ENCODE measurements at places on chromosomes 7 and 10.

DNA sequence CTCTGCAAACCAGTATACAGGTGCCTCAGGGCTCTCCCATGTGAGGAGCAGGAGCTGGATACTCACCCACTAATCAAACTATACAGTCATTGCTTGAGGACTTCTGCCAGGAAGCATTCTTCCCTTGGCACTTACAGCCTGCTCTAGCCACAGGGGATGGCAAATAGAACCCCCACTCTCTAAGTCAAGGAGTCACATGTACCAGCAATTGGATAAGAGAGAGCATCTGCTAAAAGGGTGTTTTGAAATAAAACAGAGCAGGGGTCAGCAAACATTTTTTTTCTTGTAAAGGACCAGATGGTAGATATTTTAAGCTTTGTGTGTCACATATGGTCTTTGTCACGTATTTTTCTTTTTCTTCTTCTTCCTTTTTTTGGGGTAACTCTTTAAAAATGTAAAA is 865.2 kb upstream of the GHITM start:
- no peak for DNase-seq

- no peak for DNase-seq
Observed at GRCh38 chr7:50305583-50306493, 1.3 kb downstream of the IKZF1 start.

- DNase-seq = no peak
Observed at GRCh38 chr10:14396411-14397048, 65.8 kb upstream of the FRMD4A start.

DNA sequence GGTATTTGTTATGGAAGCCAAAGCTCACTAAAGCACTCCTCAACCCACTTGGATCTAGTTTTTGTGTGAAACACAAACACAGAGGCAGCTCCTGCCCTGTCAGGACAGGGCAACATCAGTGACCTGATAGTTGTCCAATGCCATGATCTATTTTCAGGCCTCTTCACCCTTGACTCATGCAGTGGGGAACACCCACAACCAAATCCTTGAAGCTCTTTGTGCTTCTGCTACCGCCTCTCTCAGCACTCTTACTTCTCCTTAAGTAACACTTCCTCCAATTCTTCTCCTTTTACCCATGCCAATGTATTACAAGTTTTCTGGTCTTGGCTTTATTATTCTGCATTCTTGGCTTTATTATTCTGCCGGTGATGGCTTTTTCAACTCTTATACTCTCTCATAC is 425.3 kb downstream of the INHBA start:
- DNase-seq = no peak

GRCh38 chr10:102231357-102232318 is 5.5 kb downstream of the ELOVL3 start:
- DNase-seq = no peak

DNA sequence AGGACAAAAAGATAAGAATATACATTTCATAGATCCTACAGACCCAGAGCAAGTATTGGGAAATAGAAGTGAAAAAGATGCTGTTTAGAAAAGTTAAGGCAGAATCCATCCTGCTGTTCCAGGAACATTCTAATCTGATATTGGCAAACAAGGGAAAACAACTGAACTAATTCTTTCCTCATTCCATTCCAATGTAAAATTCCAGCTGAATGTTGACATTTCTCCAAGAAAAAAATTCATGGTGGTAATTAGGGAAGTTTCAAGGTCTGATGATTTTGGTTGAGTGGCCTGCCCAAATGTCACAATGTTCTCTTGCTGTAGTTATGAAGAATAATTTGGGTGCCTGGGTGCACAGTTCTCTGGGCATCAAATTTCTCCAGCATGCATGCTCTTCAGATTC is 15.2 kb downstream of the PIP start:
- no peak for DNase-seq

DNA sequence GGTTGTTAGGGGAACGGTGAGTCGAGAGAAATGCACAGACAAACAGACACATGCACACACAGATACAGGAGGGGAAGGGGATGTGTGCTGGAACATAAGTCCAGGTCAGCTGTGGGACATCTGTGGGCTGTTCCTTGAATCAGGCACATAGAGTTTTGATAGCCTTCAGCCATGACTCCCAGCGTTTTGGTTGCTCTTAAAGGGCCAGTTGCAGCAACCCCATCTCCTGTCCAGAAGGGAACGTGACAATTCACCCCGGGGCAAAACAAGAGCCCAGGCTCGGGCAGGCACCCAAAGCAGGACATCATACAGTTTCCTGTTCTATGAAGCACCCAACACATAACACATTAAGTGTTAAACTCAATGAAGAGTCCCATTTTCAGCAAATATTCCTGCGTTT is 9.6 kb downstream of the INSYN2A start:
- no peak for DNase-seq

GRCh38 chr10:86757113-86757972 is 924 bp downstream of the BMPR1A start:
- DNase-seq = no peak

DNA sequence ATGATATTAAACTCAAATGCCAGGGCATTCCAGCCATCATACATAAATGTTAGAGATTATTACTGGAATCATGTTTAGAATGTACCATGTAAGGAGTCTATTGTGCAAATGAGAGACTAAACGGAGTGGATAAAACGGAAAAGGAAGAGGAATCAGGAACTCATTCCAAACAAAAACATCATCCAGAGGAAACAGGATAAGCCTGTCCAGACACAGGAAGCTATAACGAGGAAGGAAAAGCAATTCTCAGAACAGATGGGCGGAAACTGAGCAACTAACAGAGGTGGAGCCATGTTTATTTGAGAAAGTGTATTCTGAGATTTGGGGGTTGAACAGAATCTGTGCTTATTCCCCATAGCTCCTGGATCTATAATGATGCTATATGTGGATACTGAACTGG is 52.3 kb upstream of the TRIM24 start:
- no peak for DNase-seq

DNA sequence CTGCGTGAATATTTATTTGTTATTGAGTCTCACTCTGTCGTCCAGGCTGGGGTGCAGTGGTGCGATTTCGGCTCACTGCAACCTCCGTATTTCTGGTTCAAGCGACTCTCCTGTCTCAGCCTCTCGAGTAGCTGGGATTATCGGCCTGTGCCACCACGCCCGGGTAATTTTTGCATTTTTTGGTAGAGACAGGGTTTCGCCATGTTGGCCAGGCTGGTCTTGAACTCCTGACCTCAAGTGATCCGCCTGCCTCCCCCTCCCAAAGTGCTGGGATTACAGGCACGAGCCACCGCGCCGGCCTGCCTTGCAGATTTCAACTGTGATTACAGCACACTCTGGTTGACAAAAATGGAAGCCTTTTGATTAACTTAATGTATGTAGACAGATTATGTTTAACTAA is 730.0 kb upstream of the VSTM2A start:
- DNase-seq = no peak

DNA sequence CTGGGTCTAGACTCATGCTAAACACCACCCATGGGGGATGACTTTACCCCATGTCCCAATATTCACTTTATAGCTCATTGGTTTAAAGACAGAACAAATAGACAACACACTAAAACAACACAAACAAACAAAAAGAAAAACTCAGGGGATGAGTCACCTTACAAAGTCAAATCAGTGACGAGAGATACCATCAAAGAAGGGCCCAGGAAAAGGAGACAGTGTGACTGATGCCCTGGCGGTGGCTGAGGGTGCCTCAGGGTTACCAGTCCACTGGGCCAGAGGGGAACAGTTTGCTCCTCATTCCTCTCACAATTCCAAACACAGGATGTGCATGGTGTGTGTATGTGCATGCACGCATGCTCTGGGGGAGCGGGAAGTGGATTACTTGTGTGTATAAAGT is 171.3 kb upstream of the PRKCQ start:
- DNase-seq = no peak

GRCh38 chr7:130276796-130277762 is 10.4 kb downstream of the CPA2 start:
- DNase-seq = no peak

- no peak for DNase-seq
Observed at GRCh38 chr7:94177441-94177840, 173.3 kb upstream of the BET1 start.

DNA sequence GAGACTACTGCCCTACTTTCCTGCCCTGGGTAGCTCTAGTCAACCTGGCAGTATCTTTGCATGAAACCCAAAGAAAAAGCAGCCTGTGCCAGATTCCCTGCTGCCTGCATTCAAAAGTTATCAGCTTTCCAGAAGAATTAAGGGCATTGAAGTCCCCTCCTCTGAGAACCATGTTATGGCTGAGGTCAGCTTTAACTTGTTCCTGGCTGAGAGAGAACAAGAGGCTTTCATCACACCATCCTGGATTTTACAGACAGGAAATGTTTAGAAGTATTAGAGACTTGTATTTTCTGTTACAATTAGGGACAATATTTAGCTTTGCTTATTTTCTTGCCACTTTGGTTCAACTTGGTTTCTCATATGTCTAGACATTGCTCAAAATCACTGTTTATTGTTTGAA is 238.8 kb downstream of the ARL4A start:
- no peak for DNase-seq

DNA sequence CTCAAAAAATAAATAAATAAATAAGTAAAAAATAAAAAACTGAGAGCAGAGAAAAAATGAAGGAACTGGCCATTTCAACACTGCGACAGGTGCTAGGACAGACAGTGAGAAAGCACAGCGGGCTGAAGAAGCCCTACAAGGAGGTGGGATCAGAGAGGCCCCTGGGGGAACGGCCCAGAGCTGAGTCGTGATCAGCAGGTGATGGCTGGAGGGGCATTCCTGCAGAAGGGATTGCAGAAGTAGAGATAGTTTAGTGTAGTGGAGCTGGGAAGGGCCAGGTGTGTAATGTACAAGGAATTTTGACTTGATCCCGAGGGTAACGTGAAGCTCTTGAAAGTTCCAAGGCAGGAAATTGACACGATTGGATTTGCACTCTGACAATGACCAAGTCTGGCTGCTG is 112.1 kb downstream of the CUL2 start:
- DNase-seq = no peak

GRCh38 chr10:78616125-78616695 is 452.6 kb upstream of the ZMIZ1 start:
- no peak for DNase-seq

DNA sequence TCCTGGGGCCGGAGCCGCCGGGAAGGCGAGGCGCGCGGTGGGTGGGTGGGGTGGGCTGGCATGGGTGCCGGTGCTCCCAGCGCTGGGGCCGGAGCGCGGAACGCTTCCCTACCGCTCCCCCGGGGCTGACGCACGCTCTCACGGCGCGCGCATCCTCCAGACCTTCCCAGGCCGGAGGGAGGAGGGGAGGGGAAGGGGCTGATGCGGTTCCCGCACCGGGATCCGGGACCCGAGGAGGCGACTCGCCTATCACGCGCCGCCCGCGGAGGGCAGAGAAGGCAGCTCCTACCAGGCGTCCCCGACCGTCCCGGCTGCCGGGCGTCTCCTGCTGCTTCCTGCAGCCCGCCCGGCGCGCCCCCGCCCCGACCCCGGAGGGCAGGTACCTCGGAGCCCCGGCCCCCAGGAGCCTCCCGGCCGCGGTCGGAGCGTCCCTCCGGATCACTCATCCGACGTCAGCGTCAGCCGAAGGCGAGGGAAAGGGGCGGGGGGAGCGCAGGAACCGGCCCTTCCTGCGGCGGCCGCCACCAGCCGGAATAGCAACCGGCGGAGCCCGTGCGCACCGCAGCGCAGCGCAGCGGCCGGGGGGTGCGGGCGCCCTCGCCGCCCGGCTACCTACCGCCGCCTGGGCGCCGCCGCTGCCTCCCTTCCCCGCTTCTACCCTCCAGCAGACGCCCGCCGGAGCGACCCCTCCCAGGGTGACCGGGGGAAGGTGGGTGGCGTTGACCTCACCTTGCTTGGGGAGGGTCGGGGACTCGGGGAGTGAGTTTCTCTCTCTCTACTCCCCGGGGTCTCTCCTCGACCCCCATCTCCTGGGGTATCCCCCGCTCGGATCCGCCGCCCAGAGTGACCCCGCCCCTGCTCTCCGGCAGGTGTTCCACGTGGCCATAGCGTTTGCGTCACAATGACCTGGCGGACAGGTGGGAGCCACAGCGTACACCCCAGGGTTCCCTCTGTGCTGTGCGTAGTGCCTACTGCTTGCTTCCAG is at the start of gene ICA1:
Gene ICA1 (minus strand): TSS at position 457 of the 985 bp plus-strand sequence. CDS start 26,241 bp downstream, outside the sequence.
- DNase-seq = no peak
